ENCODE measurements at places on chromosomes 13 and 19.

GRCh38 chr13:111893071-111893606 is 173.8 kb upstream of the SOX1 start:
- DNase-seq: no peak

DNA sequence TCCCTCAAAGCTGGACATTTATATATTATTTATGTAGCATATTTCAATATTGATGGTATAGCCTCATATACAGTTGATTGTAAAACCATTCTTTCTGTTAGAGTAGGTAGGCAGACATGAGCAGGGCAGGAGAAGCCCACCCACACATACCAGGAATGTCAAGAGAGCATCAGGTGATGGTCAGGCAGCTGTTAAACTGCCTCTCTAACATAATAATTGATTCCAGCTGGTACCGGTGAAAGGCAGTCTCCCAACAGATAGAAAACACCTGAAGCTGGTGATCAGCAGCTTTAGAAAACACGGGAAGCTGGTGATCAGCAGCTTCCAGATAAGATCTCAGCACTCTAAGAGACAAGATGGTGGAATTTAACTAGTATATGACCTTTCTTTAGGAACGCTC is 132.9 kb downstream of the SLITRK6 start:
- no peak for DNase-seq

DNA sequence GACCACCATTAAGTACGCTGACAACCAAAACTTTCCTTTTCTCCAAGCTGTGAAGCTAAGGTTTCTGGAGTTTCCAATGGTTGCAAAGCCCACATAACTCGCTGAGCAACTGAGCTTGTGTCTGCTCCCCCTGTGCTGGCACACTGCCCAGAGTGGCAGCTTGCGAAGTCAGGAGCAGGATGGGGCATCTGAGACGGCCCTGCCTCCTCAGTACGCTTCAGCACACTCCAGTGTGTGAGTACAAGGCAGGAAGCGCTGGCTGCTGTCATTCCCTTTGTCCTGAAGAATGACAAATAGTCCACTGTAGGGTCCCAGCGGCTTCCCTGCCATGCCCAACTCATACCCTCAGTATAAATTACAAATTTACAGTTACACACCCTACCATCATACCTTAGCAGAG is 51.5 kb downstream of the SKA3 start:
- no peak for DNase-seq

DNA sequence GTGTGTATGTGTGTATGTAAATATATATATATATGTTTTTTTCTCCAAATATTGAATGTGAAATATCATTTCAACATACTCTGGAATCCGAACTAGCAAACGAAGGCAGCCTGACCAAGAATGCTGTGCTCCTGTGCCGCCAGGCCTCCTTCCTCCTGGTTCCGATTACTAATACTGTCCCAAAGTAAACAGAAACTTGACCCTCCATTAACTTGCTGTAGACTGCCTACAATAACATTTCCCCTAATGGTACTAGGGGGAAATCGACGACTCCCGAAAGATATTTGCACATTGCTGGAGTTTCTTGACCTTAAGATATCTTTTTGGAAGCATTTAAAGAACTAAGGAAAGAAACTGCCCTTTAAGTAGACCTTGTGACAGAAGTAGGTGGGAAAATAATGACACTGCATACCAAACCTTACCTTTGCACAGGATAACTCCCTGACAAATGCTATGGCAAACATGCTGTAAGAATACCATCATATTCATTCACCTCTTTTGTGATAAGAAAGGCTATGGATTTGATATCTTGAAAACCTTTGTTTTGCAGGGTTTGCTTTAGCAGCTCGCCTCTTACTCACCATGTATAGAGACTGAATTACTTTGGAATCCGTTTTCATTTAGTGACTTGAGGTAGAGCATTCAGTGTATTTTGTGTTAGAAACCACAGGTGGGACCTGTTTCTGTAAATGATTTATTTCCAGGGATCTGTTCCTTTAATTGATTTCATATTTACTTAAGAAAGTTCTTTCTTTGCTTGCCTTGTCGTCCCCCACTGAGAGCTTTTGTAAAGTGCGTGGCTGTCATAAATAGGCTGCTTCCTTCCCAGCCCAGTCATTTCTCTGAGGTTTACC is 80.1 kb downstream of the KLF5 start:
- no peak for DNase-seq

GRCh38 chr19:50835785-50836542 is 2.6 kb upstream of the KLK15 start:
- peak; percentile 59 for DNase-seq

- no peak for DNase-seq
Observed at GRCh38 chr13:34031610-34032009, 213.7 kb downstream of the RFC3 start.

DNA sequence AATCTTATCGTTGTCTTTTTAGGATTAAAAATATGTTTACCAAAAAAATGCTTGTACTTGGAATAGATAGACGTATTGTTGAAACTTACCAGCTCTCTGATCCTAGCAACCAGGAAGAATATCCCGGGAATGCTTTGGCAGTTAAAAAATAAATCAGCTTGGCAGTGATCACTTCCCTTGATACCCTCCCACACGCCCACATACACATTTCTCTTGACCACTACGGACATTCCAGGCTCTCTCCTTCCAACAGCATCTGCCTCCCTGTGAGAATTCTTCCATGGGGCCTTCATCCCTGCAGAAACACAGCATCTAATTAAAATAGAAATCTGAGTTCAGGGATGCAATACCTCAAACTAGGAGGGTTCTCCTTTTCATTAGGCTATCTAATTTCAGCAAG is 57.9 kb downstream of the THSD1 start:
- no peak for DNase-seq

- DNase-seq: no peak
Observed at GRCh38 chr19:8648240-8648639, 17.8 kb downstream of the NFILZ start.

- peak; percentile 65 for DNase-seq
Observed at GRCh38 chr19:17205237-17206140, 9.7 kb upstream of the USE1 start.

DNA sequence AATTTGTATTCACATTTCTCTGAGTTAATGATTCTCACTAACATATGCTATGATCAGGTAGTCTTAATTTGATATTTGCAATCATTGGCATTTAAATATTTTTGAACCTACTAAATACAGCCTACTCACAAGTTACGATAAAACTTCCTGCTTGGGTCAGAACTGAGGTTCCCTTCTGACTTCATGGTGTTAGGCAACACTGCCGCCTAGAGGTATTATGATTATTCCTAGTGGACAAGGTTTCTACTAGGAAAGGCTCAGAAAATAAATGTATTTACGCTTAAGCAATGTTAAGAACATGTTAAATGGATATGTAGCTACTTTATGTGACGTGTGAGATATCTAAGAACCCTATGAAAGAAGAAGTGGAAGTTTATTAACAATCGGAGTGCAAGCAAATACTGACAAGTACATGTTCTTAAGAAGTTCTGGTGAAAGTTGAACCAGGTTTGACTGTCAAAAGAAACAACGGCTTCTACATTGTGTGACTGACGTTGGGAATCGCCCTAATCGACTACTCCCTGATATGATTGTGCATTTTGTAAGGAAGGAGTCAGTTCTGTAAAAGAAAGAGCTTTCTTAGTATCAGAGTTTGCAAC is 1395.8 kb downstream of the SLITRK5 start:
- DNase-seq: no peak

All from CD4-positive, alpha-beta T cell treated with Interleukin-15 for 1 hour (primary cell).